ENCODE measurements at places on chromosomes 6 and 20.

DNA sequence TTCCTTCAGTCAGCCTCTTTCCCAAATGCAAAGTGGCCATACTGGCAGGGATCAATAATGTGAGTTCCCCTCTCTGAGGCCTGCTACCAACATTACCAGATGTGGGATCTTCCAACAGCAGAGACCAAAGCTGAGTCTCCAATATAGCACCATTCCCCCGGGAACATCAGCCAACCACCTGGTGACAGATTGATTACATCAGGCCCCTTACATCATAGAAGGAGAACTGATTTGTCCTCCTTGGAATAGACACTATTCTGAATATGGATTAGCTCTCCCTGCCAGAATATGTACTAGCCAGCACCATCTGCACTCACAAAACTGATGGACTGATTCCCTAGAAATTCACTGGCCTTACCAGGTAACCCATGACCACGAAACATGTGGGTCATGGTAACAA, 61.9 kb upstream of the CARMIL1 start:
- no peak for DNase-seq

DNA sequence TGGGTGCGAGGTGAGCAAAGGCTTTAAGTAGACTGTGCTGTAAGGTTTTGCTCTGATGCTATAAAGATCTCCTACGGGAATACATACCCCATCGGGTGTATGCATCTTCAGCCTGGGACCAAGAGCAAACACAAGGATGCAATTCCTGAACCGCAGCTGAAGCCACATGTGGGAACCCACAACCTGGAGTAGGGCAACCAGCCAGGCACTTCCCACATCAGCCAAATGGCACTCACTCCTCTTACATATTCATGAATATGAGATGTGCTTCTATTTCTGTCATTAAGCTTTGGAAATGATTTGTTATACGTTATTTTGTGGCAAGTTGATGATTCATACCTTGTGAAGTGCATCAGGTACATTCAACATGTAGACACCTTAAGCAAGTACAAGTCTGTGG, 619.2 kb downstream of the C6orf118 start:
- DNase-seq = no peak

GRCh38 chr6:155561257-155561965, 105.8 kb upstream of the NOX3 start:
- no peak for DNase-seq

DNA sequence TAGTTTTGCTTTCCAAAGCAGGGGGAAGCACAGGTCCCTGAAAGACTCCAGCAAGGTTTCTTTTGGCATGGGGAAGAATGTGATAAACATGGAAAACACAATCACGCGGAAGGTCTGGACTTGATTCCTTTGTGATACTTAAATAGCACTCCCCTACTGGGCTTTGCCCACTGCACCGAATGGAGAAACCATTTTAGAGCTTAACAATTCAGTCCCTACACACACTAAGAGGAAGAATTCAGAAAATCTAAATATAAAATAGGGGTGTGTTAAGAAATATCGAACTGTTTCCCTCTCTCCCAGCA, 71.4 kb upstream of the NHSL1 start:
- no peak for DNase-seq

GRCh38 chr20:19330038-19330437, 117.6 kb downstream of the SLC24A3 start:
- DNase-seq = no peak

GRCh38 chr20:52524861-52525260, 333.3 kb upstream of the ZFP64 start:
- no peak for DNase-seq

DNA sequence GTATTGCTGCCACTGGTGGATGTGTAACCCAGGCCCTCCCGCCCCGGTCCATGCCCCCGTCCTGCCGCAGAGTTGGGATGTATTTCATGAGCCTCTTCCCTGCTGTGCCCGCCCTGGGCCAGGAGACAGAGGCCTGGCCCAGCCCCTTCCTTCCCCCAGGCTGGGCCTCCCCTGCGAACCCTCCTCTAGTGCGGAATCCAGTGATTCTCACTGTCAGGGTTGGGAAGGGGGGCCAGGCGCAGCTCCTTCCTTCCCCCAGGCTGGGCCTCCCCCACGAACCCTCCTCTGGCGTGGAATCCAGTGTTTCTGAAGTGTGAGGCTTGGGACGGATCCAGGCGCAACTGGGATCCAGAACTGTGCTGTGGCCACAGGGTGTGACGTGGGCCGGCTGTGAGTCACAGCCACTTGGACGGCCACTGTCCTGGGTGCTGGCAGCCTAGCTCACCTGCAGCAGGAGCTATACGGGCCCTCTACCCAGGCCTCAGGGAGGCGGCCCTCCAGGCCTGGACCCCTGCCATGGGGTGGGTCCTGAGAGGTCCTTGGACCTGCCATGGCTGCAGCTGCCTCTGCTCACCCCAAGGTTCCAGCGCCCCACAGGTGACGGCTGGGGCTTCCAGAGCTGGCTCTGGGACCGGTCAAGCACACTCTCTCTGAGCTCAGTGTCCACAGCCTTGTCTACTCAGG, 28.3 kb downstream of the COL20A1 start:
- no peak for DNase-seq

- DNase-seq = no peak
Observed at GRCh38 chr6:107691062-107691751, 132.9 kb downstream of the SCML4 start.

- DNase-seq = no peak
Observed at GRCh38 chr20:53828088-53828681, 234.5 kb upstream of the ZNF217 start.

DNA sequence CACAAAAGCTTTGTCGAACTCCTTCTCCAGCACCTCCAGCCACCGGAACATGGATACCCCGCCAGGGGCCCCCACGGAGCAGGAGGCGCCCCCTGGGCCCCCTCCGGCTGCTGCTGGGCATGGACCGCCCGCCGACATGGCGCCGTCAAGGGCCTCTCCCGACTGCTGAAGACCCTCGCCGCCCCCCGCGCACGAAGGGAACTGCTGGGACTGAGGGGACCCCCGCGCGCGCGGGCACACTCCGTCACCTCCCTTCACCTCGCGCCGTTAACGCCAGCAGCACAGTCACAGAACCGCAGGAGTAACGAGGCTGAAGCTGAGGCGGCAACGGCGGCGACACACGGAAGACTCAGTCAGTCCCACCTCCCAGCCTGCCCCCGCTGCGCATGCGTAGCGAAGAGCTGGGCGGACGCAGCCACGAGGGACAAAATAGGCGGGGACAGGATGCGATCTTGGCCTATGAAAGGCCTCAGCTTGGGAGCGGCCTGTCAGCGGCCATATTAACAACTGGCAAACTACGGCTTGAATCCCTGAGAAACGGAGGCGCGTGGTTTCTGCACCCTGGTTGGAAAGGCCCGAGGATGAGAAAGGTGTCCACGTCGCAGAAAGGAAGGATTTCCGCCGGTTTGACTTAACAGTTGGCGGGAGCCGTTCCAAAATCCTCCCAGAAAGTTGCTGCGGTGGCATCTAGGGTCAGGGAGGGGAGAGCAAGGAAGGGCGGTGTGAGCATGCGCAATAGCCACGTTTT, at the start of gene GOPC:
GOPC (minus strand) TSS at position 361 of the 748 bp plus-strand sequence; CDS start at position 138, 223 bp downstream.
- peak; percentile 94 for DNase-seq

DNA sequence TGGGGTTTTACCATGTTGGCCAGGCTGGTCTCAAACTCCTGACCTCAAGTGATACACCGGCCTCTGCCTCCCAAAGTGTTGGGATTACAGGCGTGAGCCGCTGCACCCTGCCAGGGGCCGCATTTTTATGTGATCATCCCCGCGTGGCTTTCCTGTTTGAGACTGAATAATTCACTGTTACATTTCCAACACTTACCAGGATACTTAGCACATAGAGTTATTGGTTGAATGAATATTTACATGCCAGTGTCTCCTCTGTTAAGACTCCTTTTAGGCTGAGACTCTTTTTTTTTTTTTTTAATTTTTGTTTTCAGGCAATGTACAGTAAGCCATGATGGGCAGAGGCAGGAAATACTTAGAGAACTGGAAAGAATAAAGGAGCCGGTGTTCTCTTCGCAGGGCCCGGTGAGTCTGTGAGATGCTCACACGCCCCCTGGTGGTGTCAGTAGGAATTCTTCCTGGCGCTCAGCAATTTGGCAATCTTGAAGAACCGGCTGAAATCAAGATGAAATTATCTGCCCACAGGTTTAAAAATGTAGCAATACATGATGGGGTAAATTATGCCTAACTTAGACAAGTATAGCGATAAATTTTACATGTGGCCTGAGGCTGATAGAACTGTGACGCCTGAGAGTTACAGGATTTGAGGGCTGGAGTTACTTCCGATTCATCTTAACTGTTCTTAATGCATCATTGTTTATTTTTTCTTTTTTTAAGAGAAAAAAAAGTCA, 7.6 kb upstream of the RNF114 start:
- peak; percentile 38 for DNase-seq

DNA sequence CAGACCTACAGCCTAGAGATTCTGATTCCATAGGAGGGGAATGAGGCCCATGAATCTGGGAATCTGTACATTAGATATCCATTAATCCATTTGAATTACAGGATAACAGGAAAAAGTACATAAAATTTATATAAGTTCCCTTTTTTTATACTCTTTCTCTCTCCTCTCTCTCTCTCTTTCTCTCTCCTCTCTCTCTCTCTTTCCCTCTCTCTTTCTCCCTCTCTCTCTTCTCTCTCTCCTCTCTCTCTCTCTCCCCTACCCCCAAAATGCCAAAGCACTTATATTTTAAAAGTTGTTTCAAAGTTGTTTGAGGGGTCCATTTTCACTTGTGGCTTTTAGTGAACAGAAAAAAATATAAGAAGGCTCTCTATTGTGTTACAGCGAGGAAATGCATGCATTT, 15.1 kb downstream of the TSHZ2 start:
- no peak for DNase-seq

DNA sequence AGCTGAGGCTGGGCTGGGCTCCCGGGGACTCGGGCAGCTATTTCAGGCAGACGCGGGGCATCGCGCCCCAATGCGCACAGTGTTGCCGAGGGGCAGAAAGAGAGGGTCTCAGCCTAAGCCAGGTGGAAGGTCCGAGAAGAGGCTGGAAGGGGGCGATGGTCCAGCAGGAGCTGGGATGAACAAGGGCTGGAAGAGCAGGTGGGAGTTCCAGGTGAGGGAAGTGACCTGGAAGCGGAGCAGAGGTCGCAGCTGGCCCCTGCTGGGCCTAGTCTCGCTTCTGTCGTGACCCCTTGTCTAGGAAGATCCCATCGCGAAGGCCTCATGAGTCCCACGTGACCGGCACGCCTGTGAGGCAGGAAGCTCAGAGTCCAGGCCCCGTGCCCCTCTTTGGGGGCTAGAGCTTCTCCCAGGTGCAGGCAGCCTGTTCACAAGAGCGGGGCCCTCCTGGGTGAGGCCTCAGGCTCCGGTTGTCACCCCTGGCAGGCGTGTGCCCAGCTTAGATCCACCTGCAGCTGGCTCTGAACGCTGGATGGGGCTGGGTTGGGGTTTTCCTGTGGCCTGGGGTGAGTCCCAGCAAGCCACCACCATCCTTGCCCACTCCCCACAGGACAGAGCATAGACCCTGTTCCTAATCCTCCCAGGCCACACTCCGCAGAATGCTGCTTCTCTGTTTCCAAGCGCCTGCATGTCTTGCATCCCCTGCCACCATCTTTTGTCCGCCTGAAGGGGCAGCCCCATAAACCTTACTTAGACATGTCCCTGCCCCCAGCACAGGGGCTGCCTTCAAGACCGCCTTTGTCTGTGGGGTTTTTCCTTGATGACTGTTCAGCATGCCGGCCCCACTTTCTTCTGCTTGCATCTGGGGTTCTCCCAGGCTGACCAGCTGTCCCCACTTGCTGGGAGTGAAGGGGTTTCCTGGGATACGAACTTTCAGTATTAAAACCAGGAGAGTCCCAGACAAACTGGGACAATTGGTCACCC, 15.1 kb downstream of the SLC22A3 start:
- no peak for DNase-seq

DNA sequence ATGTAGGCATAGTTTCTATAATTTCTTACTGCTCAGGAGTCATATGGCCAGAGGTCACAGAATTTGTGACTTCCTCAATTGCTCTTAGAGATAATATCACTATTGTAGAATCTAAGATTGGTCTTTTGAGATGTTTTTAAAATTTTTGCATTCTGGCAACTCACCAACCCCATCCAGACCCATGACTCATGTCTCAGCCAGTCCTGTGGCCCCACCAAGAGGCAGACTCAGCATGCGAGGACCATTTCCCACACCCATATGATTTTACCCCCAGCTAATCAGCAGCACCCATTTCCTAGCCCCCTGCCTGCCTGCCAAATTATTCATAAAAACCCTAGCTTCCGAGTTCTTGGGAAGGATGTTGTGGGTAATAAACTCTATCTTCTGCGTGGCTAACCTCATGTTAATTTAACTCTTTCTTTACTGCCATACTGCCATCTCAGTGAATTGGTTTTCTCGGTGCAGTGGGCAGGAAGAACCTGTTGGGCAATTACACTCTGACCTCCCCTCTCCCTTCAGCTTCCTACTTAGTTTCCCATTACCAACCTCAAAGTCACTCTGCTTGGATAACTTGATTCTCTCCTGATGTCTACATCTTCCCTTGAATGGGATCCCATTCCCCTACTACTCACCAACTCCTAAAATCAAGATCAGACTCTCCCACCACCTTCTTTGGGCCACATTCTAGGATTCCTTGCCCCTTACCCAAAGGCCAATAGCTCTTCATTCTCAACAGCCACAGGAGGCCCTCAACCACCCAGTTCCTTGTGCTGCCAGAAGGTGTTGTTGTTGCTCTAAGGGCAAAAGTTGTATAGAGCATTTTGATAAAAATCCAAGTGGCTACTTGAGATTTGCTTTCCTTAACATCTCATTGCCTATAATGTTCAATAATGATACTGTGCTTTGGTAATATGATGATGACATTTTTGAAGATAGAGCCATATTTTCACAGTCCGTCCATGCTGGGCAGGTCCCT, 16.2 kb upstream of the IYD start:
- DNase-seq = no peak

DNA sequence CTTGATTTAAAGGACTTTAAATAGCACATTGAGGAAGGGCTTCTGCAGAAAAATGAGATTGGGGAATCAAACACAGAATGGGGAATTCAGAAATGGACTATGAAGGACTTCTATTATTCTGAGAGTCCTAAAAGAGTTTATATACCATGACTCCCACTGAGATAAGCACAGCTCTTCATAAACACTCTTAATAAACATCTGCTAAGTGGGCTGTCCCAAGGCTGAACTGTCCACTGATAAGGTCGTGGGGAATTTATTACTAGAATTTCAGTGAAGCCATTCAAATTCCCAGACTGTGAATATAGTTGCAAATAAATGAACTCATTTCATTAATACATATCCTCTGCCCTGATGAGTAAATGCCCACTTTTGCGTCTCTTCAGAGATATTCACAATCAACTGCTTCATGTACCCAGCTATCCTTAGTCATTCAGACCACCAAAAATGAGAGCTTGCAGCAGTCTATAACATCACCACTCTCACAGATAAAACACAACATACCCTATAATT, 468.2 kb upstream of the RUNX2 start:
- no peak for DNase-seq

DNA sequence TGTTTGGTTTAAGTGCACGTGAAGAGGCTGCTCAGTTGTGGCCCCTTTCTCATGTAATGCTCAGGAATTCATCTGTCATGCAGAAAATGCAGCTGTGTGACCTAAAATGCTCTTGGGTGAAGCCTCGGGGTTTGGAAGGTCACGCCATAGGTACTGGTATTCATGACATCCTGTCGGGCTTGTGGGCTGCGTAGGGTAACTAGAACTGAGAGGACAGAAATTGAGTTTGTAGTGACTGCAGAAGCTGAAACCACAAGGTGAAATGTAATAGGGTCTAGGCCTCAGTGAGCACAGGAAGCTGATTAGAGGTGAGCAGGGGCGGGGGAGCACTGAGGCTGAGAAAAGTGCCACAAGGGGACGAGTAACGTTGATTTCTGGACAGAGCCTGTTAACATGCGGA, 128.8 kb downstream of the SOBP start:
- peak; percentile 75 for DNase-seq
